NB4 (cell line): ENCODE measurements at places on chromosomes 12 and 14.
A peak's percentile ranks its signal among the peaks of the same experiment; 100 is the strongest.

DNA sequence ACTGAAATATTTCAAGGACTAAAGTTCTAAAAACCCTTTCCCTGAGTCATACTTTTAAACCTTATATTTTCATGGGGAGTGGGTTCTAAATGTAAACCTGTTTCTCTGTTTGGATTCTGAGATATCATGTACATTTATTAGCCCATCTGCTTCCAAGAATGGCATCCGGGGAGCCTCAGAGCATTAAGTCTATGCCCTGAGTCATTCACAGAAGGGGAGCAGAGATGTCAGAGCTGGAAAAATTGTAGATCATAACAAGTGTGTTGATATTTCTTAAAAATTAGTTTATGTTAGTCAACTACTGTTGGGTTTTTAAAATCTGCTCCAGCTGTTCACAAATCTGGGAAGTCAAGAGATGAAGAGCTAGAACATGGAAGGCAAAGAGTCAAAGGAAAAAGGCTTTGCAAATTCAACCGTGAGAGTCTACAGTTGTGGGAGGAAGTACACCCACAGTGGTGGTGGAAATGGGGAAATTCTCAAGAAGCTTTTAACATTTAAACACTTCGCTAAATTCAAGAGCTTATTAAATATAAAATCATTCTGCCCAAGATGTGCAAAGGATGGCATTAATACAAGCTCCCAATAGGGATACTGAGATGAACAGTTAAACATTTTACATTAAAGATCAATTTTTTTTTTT is 70.5 kb upstream of the FLRT2 start:
- no peak for DNase-seq

- DNase-seq: no peak
Measured at GRCh38 chr14:66752109-66752508, 244.2 kb downstream of the GPHN start.

DNA sequence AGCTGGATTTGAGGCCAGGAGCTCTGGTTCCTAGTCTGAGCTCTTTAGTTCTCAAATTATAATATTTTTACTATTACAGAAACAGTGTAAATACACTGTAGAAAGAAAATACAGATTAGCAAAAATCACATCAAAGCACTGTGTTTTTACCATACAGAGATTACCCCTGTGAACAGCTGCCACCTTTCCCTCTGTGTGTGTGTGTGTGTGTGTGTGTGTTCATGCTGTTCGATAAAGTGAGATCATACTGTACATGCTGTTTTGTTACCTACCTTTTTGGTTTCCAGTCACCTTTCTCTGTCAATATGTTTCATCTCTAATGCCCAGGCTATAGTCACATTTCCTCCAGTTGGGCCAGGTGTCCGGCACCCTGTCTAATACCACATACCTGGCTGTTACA is 26.9 kb downstream of the MVK start:
- DNase-seq: no peak

DNA sequence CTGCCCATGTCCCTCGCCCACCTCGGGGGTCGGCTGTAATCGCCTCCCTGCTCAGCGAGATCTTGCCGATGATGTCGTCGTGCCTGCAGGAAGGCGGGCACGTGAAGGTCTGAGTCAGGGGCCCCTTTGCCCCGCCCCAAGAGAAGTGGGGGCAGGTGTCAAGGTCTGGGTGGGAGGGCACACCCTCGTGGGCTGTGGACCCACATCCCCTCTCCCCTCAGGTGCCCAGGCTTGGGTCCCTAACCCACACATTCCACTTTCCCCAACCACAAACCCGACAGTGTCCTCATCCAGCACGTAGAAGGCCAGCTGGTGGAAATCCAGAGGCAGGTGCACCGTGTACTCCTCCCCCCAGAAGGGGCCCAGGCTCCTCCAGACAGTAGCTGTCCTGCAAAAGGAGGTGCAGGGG is 7.8 kb downstream of the RASAL1 start:
- DNase-seq: no peak

DNA sequence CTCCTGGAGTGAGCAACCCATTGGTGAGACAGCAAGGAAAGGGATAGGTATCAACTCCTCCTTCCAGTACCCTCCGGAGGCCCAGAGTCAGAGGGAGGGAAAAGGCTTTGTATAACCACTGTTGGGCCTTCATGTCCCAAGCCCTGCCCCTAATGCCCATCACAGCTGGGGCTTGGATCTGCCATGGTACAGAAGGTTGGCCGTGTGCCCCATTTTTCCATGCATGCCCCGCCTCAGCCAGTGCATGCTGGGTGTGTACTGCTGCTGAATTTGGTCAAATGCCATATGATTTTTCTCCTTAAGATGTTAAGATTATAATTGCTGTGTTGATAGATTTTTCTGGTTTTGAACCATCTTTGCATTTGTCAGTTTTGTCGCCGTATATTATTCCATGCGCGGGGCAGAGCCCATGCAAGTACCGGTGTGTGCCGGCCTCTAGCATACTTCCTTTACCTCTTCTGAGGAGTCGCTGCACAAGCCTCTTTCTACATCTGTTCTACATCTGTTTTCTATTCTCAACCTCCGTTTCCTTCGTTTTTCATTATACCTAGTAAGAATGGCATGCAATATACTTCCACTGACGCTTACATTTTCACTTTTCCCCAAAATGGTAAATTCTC is 26.6 kb downstream of the PPP2R5C start:
- DNase-seq: no peak

- no peak for DNase-seq
Measured at GRCh38 chr12:80679346-80680131, 27.9 kb upstream of the MYF6 start.

GRCh38 chr12:19288603-19289244 is 150.6 kb upstream of the AEBP2 start:
- peak; percentile 60 for DNase-seq

DNA sequence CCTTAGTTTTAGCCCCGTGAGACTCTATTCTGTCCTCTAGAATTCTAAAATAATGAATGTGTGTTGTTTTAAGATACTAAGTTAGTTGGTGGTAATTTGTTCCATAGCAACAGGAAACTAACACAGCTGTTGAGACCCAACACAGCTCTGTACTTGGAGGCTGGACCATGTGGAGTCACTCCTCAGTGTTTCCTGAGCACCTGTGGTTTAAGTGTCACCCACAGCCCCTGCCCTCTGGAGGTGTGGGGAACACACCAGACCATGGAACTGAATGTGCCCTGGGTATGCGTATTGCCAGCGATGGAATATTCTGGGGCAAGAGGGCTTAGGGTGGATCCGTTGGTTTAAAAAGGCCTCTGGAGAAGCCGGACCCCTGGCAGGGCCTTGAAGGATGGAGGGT is 16.6 kb upstream of the GPR68 start:
- no peak for DNase-seq

- DNase-seq: no peak
Measured at GRCh38 chr12:124938108-124938507, 23.7 kb upstream of the UBC start.

DNA sequence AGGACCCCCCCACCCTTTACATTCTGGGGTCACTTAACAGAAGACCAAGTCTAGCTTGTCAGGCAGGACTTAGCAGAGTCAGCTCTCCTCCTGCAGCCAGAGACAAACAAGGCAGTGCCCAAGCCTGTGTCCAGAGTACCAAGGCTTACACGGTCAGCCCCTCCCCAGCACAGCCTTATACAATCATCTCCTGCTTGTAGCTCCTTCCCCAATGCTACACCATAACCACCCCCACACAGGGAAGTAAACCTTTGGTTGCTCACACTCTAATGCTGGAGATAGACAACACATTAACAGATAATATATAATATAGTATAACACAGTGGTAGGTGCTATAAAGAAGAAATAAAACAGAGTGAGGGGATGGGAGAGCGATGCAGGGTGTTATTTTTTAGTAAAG is 175.4 kb upstream of the PWP1 start:
- DNase-seq: no peak

- no peak for DNase-seq
Measured at GRCh38 chr14:78401866-78402265, 231.7 kb downstream of the NRXN3 start.

DNA sequence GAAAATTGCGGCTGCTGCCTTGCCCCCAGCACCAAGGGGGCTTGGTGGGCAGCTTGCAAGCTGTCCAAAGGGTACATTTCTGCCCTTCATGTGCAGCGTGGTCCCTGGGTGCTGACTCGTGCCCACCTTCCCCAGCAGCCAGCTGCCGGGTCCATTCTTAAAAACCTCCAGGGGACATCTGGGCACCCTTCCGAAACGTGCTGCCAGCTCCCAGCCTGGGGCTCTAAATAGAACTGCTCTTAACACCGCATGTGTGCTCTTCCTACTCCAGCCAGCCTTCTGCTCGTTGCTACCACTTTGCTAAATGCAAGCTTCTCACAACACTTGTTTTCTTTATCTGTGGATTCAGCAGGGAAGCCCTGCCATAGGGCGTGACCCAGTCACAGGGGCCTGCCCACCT is 66.0 kb downstream of the RIMBP2 start:
- DNase-seq: no peak

DNA sequence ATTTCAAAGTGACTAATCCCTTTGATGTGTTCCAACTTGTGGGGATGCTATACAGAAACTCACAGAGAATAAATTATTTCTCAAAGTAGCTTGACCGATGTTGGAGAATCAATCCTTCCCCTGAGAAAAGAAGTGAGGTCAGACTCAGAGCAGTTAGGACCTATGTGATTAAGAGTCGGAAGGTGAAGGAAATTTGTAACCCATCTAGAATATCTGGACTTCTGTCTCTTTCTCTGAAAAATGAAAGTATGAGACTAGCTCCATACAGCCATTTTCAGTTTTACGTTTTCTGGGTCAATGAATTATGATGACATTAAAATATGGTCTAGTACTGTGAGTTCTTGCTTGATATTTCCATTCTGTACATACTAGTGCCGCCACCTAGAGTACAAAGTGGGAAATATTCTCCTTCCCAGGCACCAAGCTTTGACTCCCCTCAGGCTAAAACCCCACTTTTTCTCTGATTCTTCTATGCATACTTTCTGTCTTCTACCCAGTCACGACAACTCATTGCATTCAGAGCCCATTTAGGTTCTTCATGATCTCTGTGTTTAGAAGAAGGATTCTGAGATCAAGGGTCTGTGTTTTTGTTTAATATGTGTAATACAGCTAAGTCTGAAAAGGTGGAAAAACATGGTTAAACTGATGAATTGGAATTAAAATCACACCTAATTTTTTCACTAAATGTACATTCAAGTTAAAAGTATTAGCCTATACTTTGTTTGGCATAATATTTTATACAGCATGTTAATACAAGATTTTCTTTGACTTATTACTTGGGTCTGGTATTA is 6.9 kb upstream of the NTS start:
- peak; percentile 70 for DNase-seq

- no peak for DNase-seq
Measured at GRCh38 chr12:40560848-40561247, 131.4 kb upstream of the CNTN1 start.

DNA sequence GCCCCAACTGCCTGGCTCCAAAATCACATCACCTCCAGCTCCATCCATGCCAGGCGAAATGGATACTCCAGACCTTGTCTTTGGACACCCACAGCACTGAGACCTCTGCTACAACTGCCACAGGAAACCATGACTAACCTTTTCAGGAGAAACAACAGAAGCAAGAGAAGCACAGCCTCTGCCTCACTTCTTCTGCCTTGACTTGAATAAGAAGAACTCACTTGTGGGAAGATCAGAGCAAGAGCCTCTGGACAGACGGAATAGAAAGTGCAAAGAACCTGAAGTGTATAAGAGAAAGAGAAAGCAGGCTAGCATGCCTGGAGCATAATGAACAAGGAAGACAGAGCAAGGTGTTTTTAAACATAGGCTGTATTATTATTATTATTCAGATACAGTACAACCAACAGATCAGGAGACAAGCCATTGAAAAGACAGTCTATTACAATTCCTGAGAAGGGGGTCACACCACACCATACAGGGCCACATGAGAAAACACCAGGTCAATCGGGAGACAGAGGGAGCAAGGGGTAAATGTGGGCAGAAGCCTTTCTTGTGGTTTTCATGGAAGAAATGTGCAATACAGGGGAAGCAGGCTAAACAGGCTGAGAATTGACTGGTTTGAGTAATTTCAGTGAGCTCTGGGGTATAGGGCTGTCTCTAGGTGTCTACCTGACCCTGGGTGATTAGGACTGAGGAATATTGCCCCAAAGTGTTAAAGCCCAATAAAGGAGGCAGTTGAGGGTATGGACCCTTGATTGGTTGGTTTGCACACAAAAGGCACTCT is 7.4 kb upstream of the OR10P1 start:
- peak; percentile 14 for DNase-seq

DNA sequence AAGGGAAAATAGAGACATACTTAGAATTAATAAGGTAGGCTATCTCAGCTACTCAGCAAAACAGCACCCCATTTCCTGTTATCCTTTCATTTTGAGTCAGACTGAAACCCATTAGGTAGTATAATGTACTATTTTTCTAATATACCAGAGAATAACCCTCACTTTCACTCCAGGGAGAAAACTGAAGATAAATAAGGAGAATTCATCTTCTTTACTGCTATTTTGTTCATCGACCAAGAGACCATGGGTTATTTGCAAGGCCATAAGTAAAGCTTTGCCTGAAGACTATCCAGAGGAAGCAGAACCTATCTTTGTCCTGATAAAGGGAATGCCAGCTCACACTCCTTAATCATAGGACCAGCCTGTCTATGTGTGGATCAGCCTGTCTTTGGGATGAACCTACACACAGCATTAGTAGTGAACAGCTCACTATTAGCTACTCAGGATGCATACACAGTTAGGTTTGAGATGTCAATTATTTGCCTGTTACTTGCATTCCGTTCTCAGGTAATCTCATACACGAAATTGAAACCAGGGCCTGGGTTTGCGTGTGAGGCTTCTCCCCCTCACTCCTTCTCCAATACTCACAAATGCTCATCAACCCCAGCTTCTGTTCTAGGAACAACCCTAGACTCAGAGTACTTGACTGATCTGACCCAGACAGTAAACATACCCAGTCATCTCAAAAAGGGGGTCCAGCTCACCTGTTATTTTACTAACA is 124.4 kb downstream of the DAD1 start:
- no peak for DNase-seq

DNA sequence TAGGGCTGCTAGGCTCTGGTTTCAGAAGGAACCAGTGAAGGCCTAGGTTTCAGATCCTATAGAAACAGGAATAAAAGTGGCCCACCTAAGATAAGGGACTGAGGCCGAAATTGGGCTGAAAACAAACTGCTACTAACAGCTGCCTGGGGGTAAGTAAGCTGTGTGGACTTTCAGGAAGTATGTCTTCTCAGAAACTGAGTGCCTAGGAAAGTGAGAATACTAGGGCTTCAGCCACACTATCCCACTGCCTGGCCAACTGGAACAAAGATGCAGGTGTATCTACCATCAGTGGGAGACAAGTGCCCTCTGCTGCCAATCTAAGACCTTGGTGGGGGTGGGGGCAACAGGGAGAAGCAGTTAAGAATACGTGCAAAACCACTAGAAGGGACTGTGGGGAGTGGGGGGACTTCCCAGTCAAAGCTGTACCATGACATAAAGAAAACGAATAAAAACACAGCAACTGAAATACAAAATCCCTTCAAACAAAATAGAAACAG is 82.5 kb downstream of the MED13L start:
- DNase-seq: peak; percentile 38

DNA sequence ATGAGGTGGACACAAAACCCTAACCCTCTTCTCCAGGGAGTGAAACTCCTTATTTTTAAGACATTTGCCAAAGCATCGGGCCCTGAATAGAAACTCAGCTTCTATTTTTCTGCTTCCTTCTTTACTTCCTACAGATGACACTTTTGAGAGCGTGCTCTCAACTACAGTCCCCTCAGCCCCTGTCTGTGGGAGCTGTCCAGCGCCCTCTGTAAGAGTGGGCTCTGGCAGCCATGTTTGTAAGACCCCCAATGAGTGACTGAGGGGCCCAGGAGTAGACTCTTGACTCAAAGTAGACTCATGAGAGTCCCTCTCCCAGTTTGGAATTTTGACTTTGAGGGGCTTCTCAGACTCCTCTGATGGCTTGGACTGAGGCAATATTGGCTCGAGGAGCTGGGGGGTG is 25.5 kb upstream of the BATF start:
- DNase-seq: no peak

GRCh38 chr12:30926243-30927221 is at the start of gene TSPAN11:
Gene TSPAN11 (plus strand): TSS chr12:30926748. CDS start chr12:30953992, 27,244 bp downstream.
- DNase-seq: no peak
